NCI-H1092 (cell line): ENCODE measurements at places on chromosomes 1 and 21.
A peak's percentile ranks its signal among the peaks of the same experiment; 100 is the strongest.

DNA sequence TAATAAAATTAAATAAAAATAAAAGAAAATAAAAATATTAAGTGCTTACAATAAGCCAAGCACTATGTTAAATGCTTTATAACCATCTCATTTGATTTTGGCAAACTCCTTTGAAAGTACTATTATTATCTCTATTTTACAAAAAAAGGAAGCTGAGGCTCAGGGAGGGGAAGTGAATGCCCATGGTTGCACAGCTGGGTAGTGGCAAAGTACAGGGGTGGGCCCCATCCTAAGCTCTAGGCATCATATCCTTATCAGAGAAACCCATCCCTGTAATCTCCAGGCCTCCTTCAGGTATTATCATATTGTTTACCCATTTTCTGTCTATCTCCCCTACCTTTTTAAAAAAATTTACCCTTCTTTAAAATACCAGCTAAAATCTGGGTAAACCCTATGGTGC, 2.3 kb upstream of the MED18 start:
- DNase-seq: no peak

- no peak for DNase-seq
These were observed 32.7 kb downstream of the HSPG2 start for GRCh38 chr1:21904454-21904703.

GRCh38 chr1:231724876-231725647, 98.5 kb downstream of the DISC1 start:
- DNase-seq: no peak

DNA sequence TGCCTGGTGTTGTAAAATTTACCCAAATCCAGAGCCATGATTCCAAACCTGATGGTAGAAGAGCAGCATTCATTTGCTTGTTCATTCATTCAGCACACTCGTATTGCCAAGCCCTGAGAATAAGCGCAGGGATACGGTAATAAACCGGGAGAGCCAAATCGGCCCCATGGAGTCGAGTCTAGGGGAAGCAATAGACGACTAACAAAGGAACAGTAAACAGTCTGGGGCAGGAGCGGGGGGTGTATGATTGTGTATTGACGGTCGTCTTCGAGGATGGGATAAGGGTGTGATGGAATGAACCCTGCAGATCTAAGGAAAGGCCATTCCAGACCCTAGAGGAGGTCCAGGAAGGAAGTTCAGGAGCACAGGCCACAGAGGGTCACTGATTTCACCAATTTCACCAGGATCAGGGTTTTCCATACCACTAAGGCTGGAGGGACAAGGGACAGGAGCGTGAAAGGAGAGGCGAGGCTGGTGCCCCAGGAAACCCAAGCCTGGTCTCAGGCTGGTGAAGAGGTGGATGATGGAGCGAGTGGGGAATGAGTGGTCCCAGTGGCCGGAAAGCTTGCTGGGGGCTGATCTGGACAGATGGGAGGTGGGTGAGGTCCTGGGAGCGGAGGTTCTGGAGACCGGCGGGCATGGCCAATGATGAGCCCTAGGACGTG, 61.1 kb upstream of the PDE9A start:
- no peak for DNase-seq

GRCh38 chr1:64405833-64406232, 64.1 kb upstream of the CACHD1 start:
- DNase-seq: no peak

- DNase-seq: peak; percentile 59
These were observed 5.2 kb upstream of the FCER1G start for GRCh38 chr1:161209790-161210409.

DNA sequence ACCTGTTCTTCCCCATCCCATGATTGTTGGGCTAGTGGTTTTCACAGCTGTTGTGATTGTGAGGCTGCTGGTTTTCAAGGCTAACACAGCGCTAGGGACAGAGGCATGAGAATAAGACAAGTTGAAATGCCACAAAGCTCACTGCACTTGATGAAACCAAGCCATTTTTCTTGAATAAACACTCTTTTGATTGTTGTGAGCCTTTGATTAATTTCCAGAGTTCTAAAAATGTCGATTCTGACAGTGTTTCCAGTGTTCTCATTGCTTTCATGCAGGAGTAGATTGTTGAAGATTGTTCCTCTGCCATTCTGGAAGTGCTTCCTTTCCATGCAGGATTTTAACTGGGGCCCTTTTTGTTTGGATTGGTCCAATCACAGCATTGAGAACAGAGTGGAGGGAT, 134.9 kb upstream of the GRIK3 start:
- no peak for DNase-seq

GRCh38 chr1:204821476-204821875, 49.2 kb upstream of the NFASC start:
- no peak for DNase-seq

GRCh38 chr1:227059076-227059475, 119.0 kb downstream of the COQ8A start:
- DNase-seq: no peak

DNA sequence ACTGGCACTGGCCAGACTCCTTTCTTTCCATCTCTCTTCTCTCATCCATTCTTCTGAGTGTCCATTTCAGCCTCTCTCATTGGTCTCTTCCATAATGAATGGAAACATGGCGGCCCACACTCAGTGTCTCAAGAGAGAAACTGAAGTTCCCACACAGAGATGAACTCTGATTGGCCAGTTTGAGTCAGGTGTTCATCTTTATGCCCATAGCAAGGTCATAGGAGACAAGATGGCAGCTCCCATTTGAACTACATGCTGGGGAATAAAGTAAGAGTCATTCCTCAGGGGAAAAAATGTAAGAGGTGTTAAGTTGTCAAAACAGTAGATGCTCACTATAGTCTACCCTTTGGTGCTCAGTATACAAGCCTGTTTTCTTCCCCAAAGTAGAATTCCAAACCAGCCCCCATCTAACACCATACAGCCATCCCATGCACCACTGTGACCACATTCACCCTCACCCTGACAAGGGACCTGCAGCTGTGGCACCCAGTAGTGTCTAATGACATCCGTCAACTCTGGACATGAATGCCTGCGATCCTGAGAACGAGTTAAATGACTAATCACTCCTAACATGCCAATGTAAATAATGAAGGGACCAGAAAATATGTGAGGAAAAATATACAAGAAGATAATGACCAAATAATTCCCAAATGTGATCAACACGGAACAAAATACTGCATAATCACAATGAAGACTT, 12.4 kb downstream of the CDA start:
- DNase-seq: no peak

DNA sequence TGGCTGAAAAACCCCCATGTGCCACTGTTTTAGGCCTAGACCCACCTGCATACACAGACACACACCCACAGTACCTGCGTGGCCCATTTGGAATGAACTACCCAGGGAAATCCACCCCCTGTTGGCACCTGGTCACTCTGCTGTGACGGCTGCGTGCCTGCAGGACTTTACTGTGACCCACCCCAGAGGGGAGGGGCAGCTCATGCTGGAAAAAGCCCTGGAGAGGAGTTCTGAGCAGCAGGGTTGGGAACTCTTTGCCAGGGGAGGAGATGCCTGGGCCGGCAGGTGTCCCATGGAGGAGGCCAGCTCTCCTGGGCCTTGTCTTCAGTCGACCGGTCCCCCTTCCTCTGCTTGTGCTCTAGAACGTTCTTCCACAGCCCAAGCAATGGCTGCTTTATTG, 87.3 kb upstream of the CSF3R start:
- DNase-seq: no peak

GRCh38 chr1:105368446-105368845, 1618.7 kb downstream of the AMY1C start:
- DNase-seq: peak; percentile 83

- DNase-seq: no peak
These were observed 8.9 kb downstream of the DISP1 start for GRCh38 chr1:222823695-222824094.

- no peak for DNase-seq
These were observed 64.4 kb upstream of the GRHL3 start for GRCh38 chr1:24254783-24255182.

DNA sequence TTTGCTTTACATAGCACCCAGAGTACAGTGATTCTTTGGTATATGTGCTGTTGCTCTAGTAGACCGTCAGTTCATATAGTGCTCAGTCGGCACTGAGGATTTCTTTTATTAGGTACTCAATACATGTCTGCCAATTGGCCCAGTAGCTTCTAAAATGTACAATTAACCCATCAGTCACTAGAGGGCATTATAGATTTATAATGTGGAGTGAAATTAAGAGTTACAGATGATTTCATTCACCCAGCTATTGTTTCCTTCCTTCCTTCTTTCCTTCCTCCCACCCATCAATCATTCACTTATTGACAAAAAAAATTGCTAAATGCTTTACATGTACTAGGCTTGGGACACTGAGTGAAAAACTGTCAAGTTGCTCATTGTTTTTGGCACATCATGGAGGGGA, 263.6 kb upstream of the USP24 start:
- no peak for DNase-seq
